ENCODE measurements at places on chromosomes 1 and 21.

DNA sequence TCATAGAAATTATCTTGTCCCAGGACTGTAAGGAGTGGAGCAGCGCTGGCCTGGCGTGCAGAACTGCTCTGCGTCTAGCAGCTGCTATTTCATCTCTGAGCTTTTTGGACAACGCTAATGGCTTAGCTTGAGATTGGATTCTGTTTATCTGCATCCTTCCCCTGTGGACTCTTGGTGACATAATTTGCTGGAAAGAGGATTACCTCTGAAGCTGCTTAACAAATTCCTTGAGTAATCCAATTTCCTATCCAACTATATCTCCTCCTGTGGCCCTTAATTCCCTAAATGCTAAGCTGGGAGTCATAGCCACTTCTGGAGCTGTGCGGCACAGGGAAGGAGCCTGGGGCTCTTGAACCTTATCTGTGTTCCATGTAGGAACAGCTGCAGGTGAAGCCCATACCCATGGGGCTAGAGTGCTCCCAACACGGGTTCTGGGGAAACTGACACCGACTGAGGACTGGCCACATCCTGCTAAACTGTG is 43.2 kb downstream of the IL6R start:
- no peak for DNase-seq

GRCh38 chr1:84634536-84635205 is 55.6 kb downstream of the SSX2IP start:
- DNase-seq = no peak

GRCh38 chr1:173893611-173894010 is 23.5 kb downstream of the SERPINC1 start:
- DNase-seq = no peak

- no peak for DNase-seq
Observed at GRCh38 chr1:8374812-8375211, 56.9 kb downstream of the SLC45A1 start.

DNA sequence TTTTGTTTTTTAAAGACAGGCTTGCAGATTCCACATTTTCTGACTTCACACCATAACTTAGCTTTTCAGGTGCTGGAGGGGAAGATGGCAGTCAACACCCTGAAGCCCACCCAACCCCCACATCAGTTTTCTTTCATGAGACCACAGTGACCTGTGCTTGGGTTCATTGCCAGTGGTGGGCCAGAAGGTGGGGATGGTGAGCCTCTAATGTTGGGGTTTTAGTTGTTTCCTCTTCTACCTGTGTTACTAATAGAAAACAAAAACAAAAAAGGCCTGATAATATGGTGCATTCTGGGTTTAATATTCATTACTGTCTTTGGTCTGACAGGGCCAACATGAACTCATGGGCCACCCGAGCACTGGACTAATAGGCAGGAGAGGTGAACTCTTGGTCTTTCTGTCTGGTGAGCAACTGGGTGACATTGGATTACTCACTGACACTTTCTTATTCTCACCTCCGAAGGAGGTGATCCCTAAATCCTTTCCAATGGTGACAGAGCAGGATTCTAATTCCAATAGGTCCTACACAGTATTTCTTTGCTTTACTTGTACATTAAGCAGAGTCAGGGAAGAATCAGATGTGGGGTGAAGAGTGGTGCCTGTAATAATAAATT is 132.8 kb downstream of the CLIC6 start:
- DNase-seq = no peak

DNA sequence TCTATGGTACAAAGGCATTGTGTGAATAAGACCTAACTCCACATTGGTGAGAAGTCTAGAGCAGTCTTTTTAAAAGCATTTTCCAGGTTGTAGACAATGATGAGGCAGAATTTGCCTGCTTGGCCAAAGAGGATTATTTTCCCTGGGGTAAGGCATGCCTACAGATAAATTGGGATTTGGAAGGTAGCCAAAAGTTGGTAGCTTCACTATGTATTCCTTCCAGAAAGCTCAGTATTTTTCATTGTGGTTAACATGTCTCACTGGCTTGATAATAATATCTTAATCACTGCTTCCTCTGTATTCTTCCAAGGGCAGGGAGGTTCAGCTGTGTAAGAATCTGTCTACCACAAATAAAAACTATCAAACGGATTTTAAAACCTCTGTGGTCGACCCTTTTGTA is 590.8 kb upstream of the PRMT6 start:
- no peak for DNase-seq

GRCh38 chr1:92314024-92314423 is 15.2 kb downstream of the RPAP2 start:
- no peak for DNase-seq

GRCh38 chr1:233025157-233025556 is 74.7 kb downstream of the NTPCR start:
- peak; percentile 72 for DNase-seq

Measured in HuH-7.5 (cell line).